Activated CD8-positive, alpha-beta T cell treated with anti-CD3 and anti-CD28 coated beads for 36 hours (primary cell): ENCODE measurements at places on chromosomes 12 and 14. TPM values are rescaled to one million over a fixed set of nuclear protein-coding genes. Genes with fewer than 3 reads are reported as not detected.

Gene ASCL1
- not detected for total RNA-seq

Gene CEBPE
- total RNA-seq = 0.27 TPM

Gene FAIM2
- total RNA-seq = 0.56 TPM

Gene WNT1
- total RNA-seq = not detected

Gene CISTR
- total RNA-seq = not detected

Gene GDF3
- not detected for total RNA-seq

Gene LETMD1
- 81.5 TPM for total RNA-seq

Gene CBLN3
- total RNA-seq = 2.9 TPM

Gene YLPM1
- total RNA-seq = 43.6 TPM

Gene AVPR1A
- not detected for total RNA-seq

Gene IL23A
- 41.3 TPM for total RNA-seq

Gene TSPAN19
- total RNA-seq = not detected

Gene KRT73
- not detected for total RNA-seq

Gene TMCC3
- total RNA-seq = 0.25 TPM

Gene SIX1
- not detected for total RNA-seq

Gene EID3
- 3.7 TPM for total RNA-seq

Gene NOXRED1
- total RNA-seq = 0.27 TPM

Gene IRF9
- total RNA-seq = 118 TPM

Gene SLC35F4
- not detected for total RNA-seq

Gene GPR135
- 1.7 TPM for total RNA-seq

Gene SCYL2
- 21.9 TPM for total RNA-seq

Gene CCDC38
- total RNA-seq = 0.34 TPM

Gene B4GALNT3
- total RNA-seq = 2.8 TPM

Gene ARID2
- total RNA-seq = 33.2 TPM

Gene AQP6
- not detected for total RNA-seq

Gene FOXG1
- not detected for total RNA-seq

Gene IGFBP6
- total RNA-seq = 2.0 TPM

Gene CLEC1A
- not detected for total RNA-seq

Gene KRT2
- not detected for total RNA-seq

Gene EML5
- 3.8 TPM for total RNA-seq

Gene RAB21
- total RNA-seq = 78.1 TPM

Gene TTC8
- total RNA-seq = 4.0 TPM

Gene INSM2
- not detected for total RNA-seq

Gene MFAP5
- total RNA-seq = not detected

Gene UNC119B
- 23.8 TPM for total RNA-seq

Gene TRPV4
- total RNA-seq = not detected

Gene AKAP3
- total RNA-seq = 3.5 TPM

Gene CCDC92
- total RNA-seq = 6.2 TPM

Gene FAM90A1
- 0.27 TPM for total RNA-seq

Gene GLIPR1L1
- not detected for total RNA-seq

Gene ADGRD1
- 0.27 TPM for total RNA-seq
